ENCODE measurements at places on chromosomes 12 and 14.

GRCh38 chr14:75069121-75069810 lies at the start of gene ZC2HC1C:
TSS of gene ZC2HC1C (plus strand) at chr14:75069641. CDS start at chr14:75070574, 933 bp downstream.
- DNase-seq, result peak; percentile 94

DNA sequence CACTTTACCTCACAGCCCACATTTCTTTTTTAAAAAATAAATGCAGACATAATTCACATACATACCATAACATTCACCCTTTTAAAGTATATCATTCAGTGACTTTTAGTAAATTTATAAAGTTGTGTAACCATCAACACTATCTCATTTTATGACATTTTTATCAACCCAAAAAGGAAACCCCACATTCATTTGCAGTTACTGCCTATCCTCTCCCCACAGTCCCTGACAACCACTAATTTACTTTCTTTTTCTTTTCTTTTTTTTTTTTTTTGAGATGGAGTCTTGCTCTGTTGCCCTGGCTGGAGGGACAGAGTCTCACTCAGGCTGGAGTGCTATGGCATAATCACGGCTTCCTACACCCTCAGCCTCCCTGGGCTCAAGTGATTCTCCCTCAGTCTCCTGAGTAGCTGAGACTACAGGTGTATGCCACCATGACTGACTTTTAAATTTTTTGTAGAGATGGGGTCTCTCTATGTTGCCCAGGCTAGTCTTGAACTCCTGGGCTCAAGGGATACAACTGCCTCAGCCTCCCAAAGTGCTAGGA lies 1.5 kb upstream of the EP400 start:
- no peak for DNase-seq

DNA sequence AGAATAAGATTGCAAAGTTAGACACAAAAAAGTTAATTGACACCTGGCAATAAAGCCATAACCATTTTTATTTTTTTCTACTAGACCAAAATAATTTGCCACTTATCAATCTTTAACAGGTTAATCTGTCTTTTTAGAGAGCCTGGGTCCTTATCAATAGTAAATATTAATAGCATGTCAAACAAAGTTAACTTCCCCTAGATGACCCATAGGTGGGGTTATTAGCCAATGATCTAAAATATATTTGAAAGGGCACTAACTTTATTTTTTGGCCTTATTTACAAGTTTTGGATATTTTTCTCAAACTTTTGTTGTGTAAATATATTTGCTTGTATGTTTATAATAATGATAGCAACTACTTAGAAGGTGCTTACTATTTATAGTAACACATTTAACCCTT lies 3.9 kb downstream of the ANKRD33 start:
- DNase-seq, result no peak

- no peak for DNase-seq
Measured at GRCh38 chr12:131909081-131909751, 14.8 kb downstream of the ULK1 start.

- no peak for DNase-seq
Measured at GRCh38 chr14:53167602-53168328, 14.6 kb upstream of the DDHD1 start.

DNA sequence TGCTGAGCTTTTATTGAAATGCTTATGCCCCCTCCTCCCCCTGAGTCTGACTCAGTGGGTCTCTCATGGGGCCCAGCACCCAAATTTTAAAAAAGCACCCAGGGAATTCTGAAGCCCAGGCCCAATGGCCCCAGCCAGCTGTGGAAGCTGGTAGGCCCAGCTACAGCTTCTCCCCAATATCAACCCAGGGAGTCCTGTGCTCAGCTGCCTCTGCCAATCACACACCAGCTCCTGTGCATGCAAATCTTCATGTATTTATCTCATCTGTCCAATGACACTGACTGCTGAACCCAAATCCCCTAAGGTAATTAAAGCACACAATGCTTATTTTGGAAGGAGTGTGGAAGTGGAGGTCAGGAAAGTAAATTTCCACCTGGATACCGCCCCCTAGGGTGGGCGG lies 76.3 kb downstream of the CCDC88C start:
- no peak for DNase-seq
